ENCODE measurements at places on chromosomes 3 and 15. TPM values are rescaled to one million over a fixed set of nuclear protein-coding genes. Genes with fewer than 3 reads are reported as not detected.

- H3K36me3 ChIP-seq: no peaks in the 10 kb centered on the region
- no peak overlapping the region for H3K27ac ChIP-seq
Measured at GRCh38 chr3:58693940-58694850, 27.6 kb upstream of the FAM3D start.

DNA sequence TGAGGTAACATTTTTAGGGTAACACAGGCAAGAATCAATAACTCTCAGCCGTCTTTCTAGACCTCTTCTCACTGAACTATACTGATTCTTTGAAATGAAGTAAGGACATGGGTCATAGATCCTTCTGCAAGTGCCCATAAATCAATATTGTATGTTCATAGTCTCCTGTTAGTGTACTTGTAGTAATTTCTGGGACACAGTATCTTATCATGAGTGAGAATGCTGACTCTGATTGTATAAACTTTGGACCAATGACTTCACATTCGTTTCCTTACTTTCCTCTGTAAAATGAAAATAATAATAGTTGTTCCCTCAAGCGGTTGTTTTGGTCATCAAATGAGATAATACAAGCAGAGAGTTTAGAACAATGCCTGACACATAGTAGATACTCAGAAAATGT lies 777.1 kb upstream of the GOLIM4 start:
- no peak for DNase-seq
- H3K4me1 ChIP-seq: no peaks in the 10 kb centered on the region
- H3K27me3 ChIP-seq: no peaks in the 10 kb centered on the region
- H3K4me3 ChIP-seq: no peak overlapping the region
- H3K36me3 ChIP-seq: no peaks in the 10 kb centered on the region

GRCh38 chr3:58119186-58119585 lies 91.6 kb downstream of the DNASE1L3 start:
- H3K4me1 ChIP-seq: peaks cover 28% of the 10 kb centered on the region
- H3K36me3 ChIP-seq: peaks cover 48% of the 10 kb centered on the region
- no peaks in the 10 kb centered on the region for H3K27me3 ChIP-seq
- H3K27ac ChIP-seq: no peak overlapping the region

ACTL6A gene
- total RNA-seq: 33.6 TPM

TLE3 gene
- 18.6 TPM for total RNA-seq

ALPK3 gene
- 35.9 TPM for total RNA-seq

ISG20 gene
- 0.35 TPM for total RNA-seq

FRMD5 gene
- 0.22 TPM for total RNA-seq

Data from muscle of leg (tissue), 16 donors.